Stimulated activated CD4-positive, alpha-beta T cell treated with anti-CD3 and anti-CD28 coated beads, Interleukin-2, amount 100 ng/mL, for 24 hours (primary cell): ENCODE measurements at places on chromosomes 6 and 20.

DNA sequence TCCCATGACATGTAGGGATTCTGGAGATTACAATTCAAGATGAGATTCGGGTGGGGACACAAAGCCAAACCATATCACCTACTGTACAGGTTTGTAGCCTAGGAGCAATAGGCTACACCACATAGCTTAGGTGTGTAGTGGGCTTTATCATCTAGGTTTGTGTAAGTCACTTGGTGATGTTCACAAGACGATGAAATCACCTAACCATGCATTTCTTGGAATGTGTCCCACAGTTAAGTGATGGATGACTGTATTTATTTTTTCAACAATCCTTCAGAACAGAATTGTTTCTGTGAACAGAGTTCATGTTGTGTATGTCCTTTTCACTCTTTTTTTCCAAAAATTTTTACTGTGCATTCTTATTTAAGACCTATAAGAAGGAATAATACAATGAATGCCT, 76.1 kb downstream of the DTD1 start:
- no peak for DNase-seq

DNA sequence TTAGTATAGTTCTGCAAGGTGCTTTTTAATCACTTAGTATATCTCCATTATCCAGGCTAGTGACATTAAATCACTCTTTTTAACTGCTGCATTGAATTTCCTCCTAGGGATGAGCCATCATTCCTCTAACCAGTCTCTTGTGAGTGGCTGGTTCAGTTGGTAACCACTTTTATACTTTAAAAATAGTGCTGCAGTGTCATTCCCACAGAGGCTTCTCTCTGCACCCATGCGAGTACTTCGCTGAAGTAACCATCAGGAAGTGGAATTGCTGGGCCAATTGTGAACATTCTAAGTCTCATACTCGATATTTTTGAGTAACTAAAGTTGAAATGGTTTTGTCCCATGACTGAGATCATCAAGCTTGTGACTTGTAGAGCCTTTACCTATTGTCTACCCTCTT, 2.1 kb downstream of the BTN3A2 start:
- DNase-seq, result no peak

DNA sequence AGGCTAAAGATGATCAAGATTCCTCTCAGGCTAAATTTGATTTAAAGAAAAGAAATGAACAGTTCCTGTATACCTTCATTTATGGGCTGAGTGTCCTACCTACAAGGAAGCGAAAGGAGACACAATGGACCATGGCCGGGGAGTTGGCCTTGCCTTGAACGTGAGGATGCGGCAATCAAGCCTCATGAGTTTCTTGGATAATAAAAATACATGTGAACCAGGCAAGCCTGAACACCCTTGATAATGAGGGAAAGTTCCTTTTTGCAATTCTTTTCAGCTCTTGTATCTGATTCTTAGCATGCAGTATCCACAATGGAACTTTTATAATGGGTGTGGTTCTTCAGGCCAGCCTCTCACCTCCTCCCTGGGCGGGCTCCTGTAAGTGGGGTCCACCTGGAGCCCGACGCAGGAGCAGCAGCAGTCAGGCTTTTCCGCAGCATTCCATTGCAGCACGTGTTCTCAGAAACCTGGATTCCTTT, 83.8 kb downstream of the RNASET2 start:
- no peak for DNase-seq

DNA sequence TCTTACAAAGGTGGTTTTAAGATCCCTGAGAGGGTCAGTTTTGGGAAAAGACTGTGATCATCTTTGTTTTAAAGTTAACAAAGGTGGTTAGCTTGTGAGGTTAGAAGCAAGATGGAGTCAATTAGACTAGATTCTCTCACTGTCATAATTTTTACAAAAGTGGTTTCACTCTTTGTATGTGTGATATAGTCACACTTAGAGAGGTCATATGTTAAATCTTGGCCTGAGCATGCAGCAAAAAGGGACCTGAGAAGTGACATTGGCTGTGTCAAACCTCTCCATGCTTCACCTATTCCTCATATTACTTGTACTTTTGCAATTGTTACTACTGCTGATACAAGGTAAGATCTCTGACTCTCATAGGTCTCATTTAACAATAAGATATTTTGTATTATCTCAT, 368.0 kb downstream of the TBC1D32 start:
- DNase-seq, result no peak

DNA sequence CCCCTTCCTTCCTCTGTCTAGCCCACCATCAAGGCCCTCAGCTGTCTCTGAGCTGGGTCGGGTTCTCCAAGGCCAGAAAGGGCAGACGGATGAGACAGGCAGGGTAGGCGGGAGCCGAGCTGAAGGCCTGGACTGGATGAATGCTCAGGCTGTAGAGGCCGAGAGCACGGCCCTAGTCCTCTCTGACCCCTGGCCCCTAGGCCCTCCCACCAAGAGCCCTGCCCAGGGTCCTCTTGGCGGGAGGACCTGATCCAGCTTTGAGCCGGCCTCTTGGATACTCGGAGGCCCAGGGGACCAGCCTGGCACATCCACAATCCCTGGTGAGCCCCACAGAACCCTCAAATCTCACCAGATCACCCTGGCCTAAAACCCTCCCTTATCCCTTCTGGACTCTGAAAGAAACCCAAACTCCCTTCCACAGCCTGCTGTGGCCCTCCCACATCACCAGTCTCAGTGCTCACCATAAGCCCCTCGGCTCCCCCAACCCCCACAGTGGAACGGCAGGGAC, 8.2 kb downstream of the ADISSP start:
- no peak for DNase-seq

GRCh38 chr6:87832025-87832825, 130.2 kb upstream of the AKIRIN2 start:
- no peak for DNase-seq
